ENCODE measurements at places on chromosomes 3 and 15.

DNA sequence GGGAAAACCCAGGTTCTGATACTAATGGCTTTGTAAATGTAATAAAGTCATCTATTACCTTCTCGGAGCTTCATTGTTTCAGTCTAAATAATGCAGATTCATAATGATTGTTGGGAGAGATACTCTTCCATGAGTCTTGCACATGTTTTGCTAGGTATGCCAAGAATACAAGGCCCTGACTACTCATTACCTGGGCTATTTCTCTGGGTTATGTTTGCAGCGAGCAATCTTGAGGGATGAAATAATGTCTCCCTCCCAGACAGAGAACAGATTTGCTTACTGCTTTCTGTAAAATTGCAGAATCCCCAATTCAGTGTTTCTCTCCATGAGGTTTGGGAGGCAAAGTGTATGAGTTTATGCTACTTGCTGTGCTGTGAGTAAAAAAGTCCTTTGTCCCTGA lies 6.2 kb upstream of the CLASP2 start:
- H3K27me3 ChIP-seq, result peaks cover 3% of the 10 kb centered on the region
- peaks cover 2% of the 10 kb centered on the region for H3K4me1 ChIP-seq
- no peak overlapping the region for H3K4me3 ChIP-seq
- no peak for DNase-seq
- no peak overlapping the region for H3K27ac ChIP-seq

DNA sequence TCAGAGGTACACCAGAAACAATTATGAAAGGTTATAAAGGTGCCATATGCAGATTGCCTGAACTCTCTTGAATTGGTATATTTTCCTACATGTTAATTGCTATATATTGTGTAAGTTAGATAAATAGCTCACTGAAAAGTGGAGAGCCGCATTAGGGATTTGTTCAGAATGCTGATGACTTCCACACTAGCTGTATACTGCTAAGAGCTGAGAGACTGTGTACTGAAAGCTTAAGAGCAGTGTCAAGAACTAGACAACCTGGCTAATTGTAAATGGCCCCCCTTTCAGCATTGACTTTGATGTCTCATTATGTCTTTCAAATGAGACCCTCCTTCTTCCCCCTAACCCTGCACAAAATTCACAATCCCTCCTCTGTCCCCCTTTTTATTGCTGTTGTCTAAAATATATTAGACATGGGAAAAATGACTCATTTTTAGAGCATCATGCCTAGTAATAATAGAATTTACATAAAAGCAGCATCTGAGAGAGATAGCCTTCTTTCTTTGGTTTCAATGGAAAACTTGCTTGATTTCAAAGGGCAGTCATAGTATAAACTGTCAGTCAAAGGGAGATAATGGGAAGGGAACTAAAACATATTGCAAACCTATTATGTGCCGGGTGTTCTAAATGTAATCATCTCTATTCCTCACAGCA lies 34.7 kb upstream of the GREM1 start:
- H3K4me1 ChIP-seq, result peaks cover 5% of the 10 kb centered on the region
- H3K36me3 ChIP-seq, result no peaks in the 10 kb centered on the region
- no peak for DNase-seq
- no peak overlapping the region for H3K27ac ChIP-seq

DNA sequence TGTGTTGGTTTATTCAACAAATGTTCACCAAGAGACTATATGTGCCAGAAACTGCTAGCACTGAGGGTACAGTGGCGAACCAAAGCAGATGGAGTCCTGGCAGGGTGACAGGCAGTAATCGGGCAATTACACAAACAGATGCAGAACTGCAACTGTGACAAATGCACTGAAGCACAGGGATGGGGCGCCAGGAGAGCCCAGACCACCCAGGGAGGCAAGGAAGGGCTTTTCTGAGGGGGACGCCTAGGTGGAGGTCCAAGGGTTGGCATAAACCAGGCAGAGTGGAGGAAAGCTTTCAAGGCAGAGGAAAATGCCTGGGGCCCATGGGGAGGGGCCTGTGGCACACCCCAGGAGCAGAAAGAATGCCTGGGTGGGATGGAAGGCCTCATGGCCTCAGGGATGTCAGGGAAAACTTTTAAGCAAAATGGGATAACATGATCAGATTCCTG lies 5.5 kb downstream of the DIS3L start:
- peaks cover 20% of the 10 kb centered on the region for H3K4me1 ChIP-seq
- no peak overlapping the region for H3K27ac ChIP-seq
- no peak overlapping the region for H3K4me3 ChIP-seq
- DNase-seq, result no peak

DNA sequence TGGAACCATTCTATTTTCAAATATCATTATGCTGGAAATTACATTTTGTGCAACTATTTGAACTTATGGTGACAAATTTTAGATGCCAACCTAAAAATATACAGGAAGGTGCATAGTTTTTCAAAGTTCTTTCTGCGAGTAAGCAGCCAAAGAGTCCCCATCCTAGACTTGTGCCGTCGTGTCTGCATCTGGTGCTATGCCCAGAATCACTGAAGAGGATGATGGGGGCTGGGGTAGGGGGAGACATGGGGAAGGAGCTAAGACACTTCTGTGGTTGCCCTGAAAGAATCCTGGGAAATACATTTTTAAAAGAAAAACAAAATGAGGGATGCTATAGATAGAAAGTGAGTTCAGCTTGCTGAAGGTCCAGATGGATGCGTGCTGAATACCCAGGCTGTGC lies 21.2 kb upstream of the FAM81A start:
- H3K36me3 ChIP-seq, result no peaks in the 10 kb centered on the region
- H3K4me1 ChIP-seq, result peaks cover 10% of the 10 kb centered on the region
- no peak overlapping the region for H3K4me3 ChIP-seq
- H3K27me3 ChIP-seq, result peaks cover 9% of the 10 kb centered on the region

GRCh38 chr3:150239766-150240165 lies 168.3 kb upstream of the TSC22D2 start:
- no peak overlapping the region for H3K27ac ChIP-seq
- peaks cover 3% of the 10 kb centered on the region for H3K27me3 ChIP-seq
- no peaks in the 10 kb centered on the region for H3K36me3 ChIP-seq
- no peaks in the 10 kb centered on the region for H3K4me1 ChIP-seq

DNA sequence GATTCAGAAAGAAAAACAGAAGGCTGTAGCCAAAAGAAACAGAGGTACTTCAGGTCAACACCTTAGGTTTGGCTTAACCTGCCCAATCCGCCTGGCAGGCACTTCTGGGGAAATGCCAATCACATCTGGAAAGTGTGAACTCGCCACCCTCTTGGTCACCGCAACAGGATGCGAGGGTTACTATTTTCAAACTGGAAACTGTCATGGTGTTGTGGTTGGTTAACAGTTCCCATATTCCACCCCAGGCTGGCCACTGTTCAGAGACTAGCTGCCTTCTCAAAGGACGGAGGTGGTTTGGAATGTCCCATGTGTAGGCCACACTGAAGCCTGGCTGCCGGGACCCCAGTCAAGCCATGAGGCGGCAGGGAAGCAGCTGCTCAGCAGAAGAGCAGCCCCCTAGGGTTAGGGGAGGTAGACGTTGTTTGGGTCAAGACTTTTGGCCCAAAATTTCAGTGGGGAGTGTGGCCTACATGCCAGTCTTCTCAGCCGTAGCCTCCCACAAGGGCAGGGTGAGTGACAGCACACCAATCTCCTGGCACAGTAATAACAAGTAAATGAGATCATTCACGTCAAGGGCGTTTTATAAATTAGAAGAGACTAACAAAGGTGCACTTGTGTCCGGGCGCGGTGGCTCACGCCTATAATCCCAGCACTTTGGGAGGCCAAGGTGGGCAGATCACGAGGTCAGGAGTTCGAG lies 54.6 kb downstream of the UMPS start:
- H3K4me1 ChIP-seq, result peaks cover 10% of the 10 kb centered on the region
- no peak overlapping the region for H3K4me3 ChIP-seq
- no peak for DNase-seq
- no peak overlapping the region for H3K27ac ChIP-seq
- no peaks in the 10 kb centered on the region for H3K27me3 ChIP-seq

GRCh38 chr3:122349171-122349570 lies 24.1 kb downstream of the CSTA start:
- no peaks in the 10 kb centered on the region for H3K27me3 ChIP-seq
- DNase-seq, result no peak
- no peak overlapping the region for H3K4me3 ChIP-seq
- no peak overlapping the region for H3K27ac ChIP-seq
- H3K36me3 ChIP-seq, result no peaks in the 10 kb centered on the region

DNA sequence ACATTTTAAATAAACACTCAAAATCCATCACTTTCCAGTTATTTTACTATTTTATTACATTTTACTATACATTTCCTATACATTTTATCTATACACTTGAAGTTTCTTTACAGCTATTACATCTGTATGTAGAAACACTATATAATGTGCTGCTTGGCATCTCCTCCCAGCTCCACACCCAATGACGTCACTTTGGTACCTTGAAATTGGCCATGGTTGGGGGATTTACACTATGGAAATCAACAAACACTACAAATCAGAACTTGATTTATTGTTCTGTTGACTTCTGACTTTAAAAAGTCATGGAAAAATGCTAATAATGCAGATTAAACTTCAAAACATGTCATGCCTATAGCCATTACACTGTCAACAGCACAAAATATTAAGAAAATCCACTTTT lies 48.9 kb upstream of the STT3B start:
- no peak for DNase-seq
- H3K36me3 ChIP-seq, result peaks cover 5% of the 10 kb centered on the region
- H3K4me1 ChIP-seq, result no peaks in the 10 kb centered on the region
- H3K27ac ChIP-seq, result no peak overlapping the region
- no peak overlapping the region for H3K4me3 ChIP-seq
- no peaks in the 10 kb centered on the region for H3K27me3 ChIP-seq

DNA sequence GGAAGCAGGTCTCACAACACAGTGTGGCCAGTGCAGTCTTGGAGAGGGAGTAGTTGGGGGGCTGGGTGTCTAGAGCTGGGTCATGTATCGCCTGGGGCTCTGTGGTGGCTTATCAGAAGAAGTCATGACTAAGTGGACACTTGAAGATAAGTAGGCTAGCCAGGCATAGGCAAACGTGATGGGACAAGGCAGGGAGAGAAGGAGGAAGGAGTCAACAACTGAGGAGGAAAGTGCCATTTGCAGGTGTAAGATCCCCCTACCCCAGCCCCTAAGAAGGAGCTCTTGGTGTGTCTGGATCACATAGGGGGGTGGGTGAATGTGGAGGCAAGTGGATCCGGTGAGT lies 352.3 kb downstream of the LRTM1 start:
- H3K36me3 ChIP-seq, result no peaks in the 10 kb centered on the region
- peaks cover 4% of the 10 kb centered on the region for H3K27me3 ChIP-seq
- H3K4me3 ChIP-seq, result no peak overlapping the region
- no peak for DNase-seq
- no peak overlapping the region for H3K27ac ChIP-seq

DNA sequence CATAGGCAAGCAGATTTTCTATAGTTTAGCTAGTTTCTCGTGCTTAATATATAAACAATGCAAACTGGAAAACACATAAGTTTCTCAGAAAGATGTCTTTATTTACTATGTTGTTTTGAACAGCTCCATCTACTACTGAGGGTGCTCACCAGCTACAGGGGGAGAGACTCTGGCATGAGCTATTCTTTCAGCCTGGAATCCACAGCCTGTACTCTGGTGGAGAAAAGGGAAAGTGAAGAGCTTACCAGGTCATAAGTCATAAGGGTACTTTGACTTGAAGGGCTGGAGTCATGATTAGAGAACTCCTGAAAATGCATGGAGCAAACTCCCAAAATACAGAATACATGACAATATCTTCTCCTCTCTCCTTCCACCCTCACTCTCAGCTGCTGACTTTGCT lies 4.4 kb upstream of the AVEN start:
- DNase-seq, result no peak
- H3K27ac ChIP-seq, result no peak overlapping the region
- no peaks in the 10 kb centered on the region for H3K36me3 ChIP-seq
- no peaks in the 10 kb centered on the region for H3K27me3 ChIP-seq
- H3K4me3 ChIP-seq, result no peak overlapping the region

- no peaks in the 10 kb centered on the region for H3K36me3 ChIP-seq
- DNase-seq, result no peak
- no peak overlapping the region for H3K27ac ChIP-seq
Measured at GRCh38 chr15:38069511-38070011, 135.1 kb downstream of the TMCO5A start.

DNA sequence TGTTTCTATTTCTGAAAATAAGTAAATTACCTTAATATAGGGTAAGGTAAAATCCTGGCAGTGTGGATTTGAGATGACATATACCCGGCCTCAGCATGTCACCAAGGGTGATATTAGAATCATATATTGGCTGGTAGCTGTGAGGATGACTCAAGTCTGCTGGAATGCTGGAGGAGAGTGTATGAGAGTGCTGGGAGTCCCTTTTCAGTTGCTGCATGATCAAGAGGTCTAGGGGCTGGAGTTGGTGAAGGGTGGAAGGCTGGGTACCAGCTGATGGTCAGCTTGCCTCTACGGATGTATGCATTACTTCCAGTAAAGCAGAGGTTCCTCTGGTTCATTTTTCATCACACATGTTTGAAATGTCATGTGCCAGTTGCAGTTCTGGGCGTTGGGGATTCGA lies 40.6 kb downstream of the SLC25A26 start:
- no peaks in the 10 kb centered on the region for H3K27me3 ChIP-seq
- H3K36me3 ChIP-seq, result peaks cover 11% of the 10 kb centered on the region
- no peak for DNase-seq
- no peak overlapping the region for H3K27ac ChIP-seq
- no peaks in the 10 kb centered on the region for H3K4me1 ChIP-seq

DNA sequence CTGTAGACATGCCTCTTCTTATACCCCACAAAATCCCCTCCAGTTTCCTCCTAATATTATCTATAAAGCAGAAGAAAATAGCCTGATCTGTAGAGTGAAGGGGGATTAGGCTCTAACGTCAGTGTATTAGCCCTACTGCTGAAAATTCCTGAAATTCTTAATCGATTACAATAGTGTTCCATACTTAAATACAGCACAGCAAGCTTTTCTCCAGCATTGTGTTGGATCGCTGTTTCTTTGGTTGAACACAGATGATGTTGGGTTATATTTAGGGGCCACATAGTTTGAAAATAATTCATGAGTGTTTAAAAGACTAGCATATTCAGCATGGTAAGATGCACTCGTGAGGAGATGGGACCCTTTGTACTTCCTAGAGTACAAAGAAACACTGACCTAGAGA lies 52.5 kb downstream of the PIAS1 start:
- no peaks in the 10 kb centered on the region for H3K27me3 ChIP-seq
- DNase-seq, result no peak
- H3K27ac ChIP-seq, result no peak overlapping the region
- H3K4me1 ChIP-seq, result peaks cover 36% of the 10 kb centered on the region
